ENCODE measurements at places on chromosomes 5 and 9.

GRCh38 chr9:116074658-116075057 lies 78.9 kb upstream of the PAPPA start:
- peak; percentile 51 for DNase-seq

- no peak for DNase-seq
These were observed 259.0 kb upstream of the ADRA1B start for GRCh38 chr5:159657298-159657697.

DNA sequence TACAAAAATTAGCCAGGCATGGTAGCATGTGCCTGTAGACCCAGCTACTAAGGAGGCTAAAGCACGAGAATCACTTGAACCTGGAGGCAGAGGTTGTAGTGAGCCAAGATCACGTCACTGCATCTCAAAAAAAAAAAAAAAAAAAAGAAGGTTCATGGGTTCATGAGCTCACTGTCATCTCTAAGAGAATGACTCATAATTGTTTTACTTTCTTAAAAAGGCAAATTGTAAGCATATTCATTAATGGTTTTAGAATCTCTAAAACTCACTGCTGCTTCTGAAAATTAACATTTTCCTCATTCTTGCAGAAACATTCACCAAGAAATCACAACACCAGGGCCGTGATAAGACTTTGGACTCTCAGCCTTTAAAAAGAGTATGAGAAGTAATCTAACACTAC lies 103.6 kb downstream of the GNA14 start:
- no peak for DNase-seq

DNA sequence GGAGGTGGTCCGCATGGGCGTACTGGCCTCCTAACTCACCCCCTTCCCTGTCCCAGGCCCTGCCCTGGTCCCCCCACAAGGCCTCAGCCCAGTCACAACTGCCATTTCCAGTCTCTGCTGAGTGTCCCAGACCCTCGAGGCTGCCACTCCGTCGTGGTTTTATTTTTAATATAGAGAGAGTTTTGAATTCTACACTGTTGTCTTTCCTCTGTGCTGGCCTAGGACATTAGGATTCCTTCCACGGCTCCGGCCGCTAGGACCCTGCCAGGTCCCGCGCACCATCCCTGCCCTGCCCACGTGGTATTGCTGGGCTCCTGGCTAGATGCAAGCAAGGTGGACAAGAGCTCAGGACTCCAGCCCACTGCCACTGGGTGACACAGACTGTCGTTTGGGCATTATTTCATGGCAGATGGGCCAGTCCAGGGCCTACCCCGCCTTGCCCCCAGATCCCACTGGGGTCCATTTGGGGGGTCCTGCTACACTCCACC lies 53.3 kb downstream of the SAR1B start:
- DNase-seq: no peak

GRCh38 chr5:133051061-133051541 lies 712 bp upstream of the HSPA4 start:
- no peak for DNase-seq

- peak; percentile 74 for DNase-seq
These were observed 4.6 kb downstream of the NRG2 start for GRCh38 chr5:140038373-140038957.

DNA sequence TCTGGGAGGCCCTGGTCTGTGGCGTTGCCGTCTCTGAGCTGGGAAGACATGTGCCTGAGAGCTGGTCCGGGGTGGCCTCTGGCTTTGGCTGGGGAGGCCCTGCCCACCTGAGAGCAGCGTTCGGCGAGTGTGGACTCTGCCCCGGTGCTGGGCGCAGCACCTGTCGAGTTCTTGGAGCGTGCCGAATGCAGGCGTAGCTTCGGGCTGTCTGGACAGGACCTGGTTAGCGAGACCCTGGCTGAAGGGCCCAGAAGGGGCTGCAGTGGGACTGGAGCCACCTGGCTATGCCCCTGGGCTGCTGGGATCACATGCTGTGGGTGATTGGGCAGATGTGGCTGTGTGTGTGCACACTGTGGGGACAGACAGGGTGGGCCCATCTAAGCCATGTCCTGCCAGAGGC lies 56.5 kb downstream of the RXRA start:
- no peak for DNase-seq

GRCh38 chr9:131776473-131776872 lies 36.6 kb upstream of the RAPGEF1 start:
- DNase-seq: no peak

GRCh38 chr5:39423331-39423751 lies 1.4 kb downstream of the DAB2 start:
- no peak for DNase-seq

GRCh38 chr9:23926368-23926767 lies 100.3 kb upstream of the ELAVL2 start:
- no peak for DNase-seq

GRCh38 chr5:133830911-133831310 lies 137.5 kb downstream of the C5orf15 start:
- DNase-seq: no peak

DNA sequence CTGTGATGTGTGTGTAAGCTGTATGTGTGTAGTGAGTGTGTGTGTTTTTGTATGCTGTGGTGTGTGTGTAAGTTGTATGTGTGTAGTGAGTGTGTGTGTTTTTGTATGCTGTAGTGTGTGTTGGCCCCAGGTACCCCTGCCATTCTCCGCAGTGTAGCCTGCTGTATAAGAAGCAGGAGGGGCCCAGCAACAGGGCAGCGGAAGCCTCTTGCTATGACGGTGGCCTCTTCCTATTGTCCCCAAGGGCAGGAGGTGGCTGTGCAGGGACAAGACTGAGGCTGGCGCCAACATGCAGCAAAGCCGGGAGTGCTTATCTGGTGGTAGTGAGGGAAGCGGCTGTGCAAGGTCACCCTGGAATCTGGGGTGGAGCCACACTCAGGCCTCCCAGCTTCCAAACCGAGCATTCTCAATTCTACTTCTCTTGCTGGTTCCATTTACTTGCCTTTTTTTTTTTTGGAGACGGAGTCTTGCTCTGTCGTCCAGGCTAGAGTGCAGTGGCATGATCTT lies 5.1 kb downstream of the SPAAR start:
- no peak for DNase-seq

GRCh38 chr9:118643118-118643517 lies 726.1 kb downstream of the BRINP1 start:
- DNase-seq: no peak

- peak; percentile 62 for DNase-seq
These were observed 4.0 kb upstream of the NIPSNAP3A start for GRCh38 chr9:104743376-104743985.

- no peak for DNase-seq
These were observed 324.6 kb downstream of the MLLT3 start for GRCh38 chr9:20297646-20298084.

Data from NCI-H526 treated with DMSO at 0.1 percent for 48 hours (cell line).